ENCODE measurements at places on chromosomes 1 and 21.

DNA sequence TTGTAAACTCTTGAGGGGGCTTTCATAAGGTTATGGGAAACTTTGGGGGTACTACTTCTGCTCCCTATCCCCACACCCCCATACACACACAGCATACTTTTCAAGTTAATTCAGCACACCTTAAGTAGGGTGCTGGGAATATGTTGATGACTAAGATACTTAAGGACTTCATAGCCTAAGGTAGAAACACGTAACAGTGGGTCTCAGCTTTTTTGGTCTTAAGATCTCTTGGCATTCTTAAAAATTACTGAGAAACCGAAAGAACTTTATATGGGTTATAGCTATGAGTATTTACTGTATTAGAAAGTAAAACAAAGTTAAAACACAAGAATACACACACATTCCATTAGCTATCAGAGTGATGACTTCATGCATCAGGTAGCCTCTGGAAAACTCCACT, 2.1 kb downstream of the OTUD3 start:
- DNase-seq: no peak

DNA sequence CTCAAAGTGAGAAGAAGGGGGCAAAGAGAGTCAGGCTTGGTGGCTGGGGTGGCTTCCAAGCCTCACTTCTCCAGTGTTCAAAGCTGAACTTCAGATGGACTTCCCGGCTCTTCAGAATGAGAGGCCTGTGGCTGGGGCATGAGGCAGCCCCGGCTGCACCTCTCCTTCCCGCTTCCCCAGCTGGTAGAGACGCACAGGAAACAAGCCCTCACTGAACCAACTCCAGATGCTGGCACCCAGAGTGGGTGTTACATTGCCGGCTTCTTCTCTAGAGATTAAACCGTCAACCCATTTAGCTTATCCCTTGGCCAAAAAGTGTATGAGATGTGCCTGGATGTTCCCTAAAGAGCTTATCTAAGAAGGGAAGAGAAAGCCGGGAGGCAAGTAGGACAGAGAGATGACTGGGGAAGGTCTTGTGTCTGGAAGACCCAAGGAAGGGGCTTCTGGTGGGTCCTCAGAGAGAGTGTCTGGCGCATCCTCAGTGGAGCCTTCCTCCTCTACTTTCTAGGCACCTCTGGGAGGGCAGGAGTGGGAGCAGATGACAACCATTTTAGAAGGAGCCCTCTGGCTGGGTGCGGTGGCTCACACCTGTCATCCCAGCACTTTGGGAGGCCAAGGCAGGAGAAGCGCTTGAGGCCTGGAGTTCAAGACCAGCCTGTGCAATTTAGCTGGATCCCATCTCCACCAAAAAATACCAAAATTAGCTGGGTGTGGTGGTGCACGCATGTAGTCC, 2.0 kb downstream of the ADAMTSL4 start:
- DNase-seq: no peak

DNA sequence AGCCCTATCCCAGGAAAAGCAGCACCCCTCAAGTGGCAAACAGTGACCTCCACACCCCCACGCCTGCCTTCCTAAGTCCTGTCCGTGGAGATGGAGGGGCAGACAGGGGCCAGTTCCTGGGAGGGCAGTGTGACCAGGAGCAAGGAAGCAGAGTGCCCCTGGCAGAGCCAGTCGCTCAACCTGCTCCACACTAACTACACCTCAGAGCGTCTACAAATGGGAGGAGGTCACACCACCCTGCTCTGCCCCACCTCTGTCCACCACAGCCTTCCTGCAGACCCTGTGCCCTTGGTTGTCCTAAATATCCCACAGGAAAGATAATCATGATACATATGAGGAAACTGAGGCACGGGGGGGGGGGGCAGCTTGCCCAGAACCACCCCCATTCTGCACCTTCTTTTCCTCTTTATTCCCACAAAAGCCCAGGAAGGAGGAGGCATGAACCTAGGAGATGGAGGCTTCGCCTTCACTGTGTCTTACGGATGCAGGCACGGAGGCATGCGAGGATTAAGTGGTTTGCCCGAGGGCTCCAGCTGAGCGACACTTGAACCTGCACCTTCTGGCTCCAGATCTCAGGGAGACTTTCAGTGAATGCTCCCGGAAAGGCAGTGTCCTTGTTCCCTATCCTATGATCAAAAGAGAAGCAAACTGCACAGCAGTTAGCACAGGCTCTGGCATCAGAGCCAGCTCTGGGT, 42.7 kb upstream of the SELENON start:
- DNase-seq: no peak

DNA sequence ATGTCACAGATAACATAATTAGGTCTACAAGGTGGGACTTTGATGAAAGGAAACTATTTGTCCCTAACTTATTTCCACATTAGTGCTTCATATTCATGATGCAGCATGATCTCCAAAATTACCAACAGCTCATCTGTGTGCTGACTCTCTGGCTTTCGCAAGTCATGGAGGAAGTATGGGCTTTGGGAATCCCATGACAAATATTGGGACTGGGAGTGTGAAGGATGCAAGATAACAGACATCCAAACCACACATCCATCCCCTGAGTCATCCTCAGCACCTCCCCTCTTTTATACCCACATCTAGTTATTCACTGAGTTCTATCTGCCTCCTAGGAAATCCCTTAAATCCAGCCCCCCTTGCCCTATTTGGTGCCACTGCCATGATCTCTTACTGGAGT, 102.8 kb upstream of the COL24A1 start:
- no peak for DNase-seq

DNA sequence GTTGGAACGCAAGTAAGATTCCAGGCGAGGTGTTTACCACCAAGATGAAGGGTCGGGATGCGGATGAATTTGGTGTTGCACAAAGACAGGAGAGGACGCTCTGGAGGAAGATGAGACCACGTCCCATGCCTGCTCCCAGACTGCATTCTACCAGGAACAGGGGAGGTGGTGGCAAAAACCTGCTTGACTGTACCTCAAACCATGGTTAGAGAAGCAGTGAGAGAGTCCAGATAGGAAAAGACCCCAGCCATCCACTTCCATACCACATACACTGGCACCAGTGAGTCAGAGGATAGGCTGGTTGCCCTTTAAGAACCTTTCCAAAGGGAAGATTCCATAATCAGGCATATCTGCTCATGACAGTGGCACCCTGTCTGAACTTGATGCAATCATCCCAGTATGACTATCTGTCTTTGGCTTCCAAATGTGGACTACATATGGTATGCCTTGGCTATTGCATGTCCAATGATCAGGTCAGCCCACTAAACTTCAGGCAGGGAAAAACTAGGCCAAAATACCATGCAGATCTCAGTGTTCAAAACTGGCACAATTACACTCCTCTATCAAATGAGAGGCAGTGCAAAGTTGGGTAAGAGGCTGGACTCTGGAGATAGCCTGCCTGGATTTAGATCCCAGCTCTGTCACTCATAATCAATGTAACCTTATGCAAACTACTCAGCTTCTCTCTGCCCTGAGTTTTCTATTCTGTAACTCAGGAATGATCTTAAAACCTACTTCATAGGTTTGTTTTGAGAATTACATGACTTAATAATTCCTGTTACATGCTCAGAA, 20.6 kb downstream of the NPR1 start:
- no peak for DNase-seq
